ENCODE measurements at places on chromosomes 3 and 15. TPM values are rescaled to one million over a fixed set of nuclear protein-coding genes. Genes with fewer than 3 reads are reported as not detected.

The PRSS50 gene
- 0.25 TPM for total RNA-seq

The SV2B gene
- total RNA-seq = 37.1 TPM

The XYLB gene
- 2.7 TPM for total RNA-seq

The RTF1 gene
- 54.6 TPM for total RNA-seq

The CPNE4 gene
- 7.9 TPM for total RNA-seq

The WDR72 gene
- total RNA-seq = under 0.01 TPM

The ATP8B4 gene
- total RNA-seq = 4.4 TPM

The EPHA3 gene
- 105 TPM for total RNA-seq

The TASOR gene
- 124 TPM for total RNA-seq

The IL12A gene
- total RNA-seq = 0.74 TPM

The SLC12A8 gene
- total RNA-seq = 0.98 TPM

The CCDC54 gene
- total RNA-seq = 0.25 TPM

The CTXN2 gene
- total RNA-seq = 0.25 TPM

All from temporal lobe (tissue), 4 donors.